ENCODE measurements at places on chromosomes 5 and 9.

GRCh38 chr5:69084903-69085302 is 8.9 kb upstream of the SLC30A5 start:
- no peak for DNase-seq

DNA sequence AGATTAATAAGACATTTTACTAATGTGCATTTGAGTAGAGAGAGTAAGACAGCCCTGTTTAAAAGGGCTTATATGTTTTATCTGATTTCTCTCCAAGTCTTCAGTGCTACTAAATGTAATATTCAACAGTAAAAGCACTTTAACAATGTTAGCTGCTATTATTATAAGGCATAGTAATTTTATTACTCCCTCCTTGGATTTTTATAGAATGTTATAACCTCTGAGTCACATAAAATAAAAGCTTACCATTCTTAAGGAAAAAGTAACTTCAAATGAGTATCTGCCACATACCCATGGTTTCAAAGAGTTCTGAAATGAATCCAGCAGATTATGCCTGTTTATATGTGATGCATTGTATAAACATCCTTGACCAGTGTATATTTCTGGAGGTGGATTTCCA is 19.0 kb downstream of the SPDL1 start:
- DNase-seq: no peak

DNA sequence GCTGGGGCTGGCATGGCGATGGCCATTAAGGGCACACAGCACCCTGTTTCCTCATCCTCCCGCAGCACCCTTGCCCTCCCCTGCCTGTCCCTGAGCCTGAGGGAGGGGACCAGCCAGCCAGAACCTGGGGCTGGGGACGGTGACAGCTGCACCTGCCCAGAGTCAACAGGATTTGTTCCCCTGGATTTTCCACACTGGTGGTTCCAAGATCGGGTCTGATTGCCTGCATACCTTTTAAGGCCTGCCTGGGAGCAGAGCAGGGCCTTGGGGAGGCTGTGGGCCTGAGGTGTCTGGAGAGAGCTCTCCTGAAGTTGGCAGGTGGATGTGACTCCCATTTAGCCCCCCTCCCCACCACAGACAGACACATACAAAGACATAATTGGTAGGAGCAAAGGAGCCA is 61.0 kb upstream of the C5orf58 start:
- no peak for DNase-seq

GRCh38 chr5:151683986-151684588 is 2.6 kb downstream of the SPARC start:
- DNase-seq: no peak

GRCh38 chr9:4836676-4837075 is 43.9 kb downstream of the RCL1 start:
- no peak for DNase-seq

DNA sequence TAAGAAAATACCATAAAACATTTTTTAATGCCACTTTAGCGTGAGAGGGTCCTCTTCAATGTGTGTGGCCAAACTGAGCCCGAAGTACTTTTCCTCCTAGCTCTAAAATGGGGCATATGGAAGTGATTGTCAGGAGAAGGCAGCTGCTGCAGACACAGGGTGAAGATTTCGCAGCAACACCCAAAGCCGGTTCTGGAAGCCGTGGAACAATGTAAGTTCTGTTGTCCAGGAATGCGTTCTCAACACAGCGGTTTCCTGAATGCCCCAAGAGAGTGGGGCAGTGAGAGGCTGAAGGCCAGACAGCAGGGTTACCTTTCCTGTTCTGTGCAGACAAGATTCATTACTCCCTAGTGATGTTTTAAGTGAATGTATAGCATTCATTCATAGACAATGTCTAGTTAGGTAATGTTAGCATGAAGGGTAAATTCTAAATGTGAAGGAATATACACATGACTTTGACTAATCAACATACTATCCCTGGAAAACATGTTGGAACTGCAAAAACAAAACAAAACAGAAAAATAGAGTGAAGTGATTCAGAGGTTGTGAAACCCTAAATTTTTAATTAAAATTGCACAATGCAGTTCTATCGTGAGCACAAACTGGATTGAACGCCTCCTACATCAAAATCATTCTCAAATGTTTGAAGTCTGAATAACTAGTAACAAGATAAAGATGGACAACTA is 197.0 kb upstream of the SEMA6A start:
- DNase-seq: no peak

GRCh38 chr9:138105561-138106505 is 228.3 kb downstream of the CACNA1B start:
- no peak for DNase-seq

GRCh38 chr5:170565072-170565471 is 61.3 kb downstream of the KCNIP1 start:
- no peak for DNase-seq

GRCh38 chr5:166068547-166069335 is 2222.7 kb upstream of the WWC1 start:
- DNase-seq: no peak

DNA sequence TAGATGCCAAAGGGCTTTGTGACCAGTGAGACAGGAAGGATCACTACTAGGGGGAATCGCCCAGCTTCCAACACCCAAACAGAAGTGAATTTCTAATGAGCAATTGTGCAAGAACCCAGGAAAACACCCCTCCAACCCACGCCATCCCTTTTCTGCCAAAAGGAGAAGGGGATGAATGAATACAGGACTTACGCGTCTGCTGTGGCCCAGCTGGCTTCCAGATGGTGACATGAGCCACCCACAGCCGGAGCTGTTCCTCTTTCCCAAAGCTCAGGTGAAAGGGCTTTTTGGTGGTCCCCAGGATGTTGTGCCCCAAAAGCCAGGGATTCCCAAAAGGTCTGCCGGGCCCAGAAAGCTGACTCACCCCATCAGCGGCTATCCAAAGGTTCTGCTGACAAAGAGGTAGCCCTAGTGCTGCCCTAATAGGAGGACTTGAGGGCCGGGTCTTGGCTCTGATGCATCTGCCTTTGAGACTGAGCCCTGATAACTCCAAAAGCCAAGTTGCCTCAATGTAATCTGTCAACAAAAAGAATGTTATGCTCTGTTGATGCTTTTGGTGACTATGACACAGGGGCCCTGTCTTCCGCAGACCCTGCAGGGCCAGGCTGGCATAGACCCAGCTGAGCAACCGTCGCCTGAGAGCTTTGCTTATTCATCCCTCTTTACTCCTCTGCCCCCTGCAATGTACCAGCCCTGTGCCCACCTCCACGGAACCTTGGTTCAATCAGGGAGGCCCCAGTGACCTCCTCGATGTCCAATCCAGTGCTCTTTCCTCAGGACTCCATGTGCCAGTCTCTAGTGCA is 14.5 kb downstream of the GSN start:
- no peak for DNase-seq

DNA sequence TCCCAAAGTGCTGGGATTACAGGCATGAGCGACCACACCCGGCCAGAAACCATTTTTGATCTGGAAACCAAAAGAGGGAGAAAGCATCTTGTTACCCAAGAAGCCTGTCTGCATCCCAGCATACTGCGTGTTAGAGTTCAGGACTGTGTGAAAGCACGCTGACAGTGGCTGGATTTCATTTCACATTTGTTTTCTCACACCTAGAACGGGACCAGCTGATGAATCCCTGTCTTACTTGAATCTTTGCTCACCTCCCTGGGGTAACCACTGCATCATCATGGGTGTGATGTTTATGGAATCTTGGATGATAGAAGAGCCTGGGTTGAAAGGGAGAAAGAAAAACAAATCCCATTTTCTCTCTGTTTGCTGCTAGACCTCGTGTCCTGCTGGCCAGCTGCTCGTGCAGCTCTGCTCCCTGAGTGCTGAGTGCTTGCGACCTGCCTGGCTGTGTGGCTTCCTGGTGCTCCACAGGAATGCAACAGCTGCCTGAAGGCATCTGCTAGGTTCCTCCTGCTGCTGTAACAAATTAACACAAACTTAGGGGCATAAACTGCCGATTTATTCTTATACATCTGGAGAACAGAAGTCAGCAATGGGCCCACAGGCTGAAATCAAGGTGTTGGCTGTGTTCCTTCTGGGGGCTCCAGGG is 378.3 kb upstream of the DAP start:
- no peak for DNase-seq

DNA sequence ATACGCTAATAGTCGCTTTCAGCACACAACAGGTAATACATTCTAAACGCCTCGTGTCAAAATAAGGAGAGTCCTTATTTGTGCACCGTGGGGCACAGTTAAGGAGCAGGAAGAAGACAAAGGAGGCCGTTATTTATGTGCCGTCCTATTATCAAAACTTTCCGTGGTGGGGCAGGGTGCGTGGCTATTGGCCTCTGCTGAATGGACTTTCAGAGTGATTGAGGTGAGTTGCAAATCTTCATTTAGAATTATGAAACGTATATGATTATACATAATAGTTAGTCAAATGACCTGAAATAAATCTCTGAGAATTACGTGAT is 833 bp downstream of the C5orf24 start:
- DNase-seq: no peak

DNA sequence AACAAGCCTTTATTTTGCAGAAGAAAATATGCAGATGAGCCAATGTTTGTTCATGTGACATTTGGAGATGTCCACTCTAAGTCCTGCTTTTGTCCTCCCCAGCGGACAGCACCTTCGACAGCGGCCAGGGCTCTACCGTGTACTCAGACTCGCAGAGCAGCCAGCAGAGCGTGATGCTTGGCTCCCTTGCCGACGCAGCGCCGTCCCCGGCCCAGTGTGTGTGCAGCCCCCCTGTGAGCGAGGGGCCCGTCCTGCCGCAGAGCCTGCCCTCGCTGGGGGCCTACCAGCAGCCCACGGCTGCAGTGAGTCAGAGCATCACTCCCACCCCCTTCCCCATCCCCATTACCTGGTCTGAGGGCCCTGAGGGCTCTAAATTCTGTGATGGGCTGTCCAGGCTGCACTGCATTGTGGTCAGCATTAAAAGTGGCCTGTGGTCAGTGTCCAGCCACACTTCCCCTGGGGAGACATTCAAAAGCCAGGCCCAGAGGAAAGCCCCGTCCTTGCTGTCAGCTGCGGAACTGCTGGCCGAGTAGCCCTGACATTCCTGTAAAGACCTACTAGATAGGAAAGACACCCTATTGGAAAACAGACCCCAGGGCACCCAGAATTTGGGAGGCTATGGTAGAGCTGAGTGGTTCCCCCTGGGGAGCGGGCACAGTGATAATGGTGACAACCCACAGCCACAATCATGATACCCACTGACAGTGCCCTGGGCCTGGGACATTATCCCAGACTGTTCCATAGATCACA is 69.0 kb downstream of the WNK2 start:
- DNase-seq: peak; percentile 68

GRCh38 chr5:133041157-133041784 is 10.5 kb upstream of the HSPA4 start:
- DNase-seq: no peak

GRCh38 chr9:19138084-19138483 is 10.8 kb upstream of the PLIN2 start:
- no peak for DNase-seq

GRCh38 chr5:103693517-103693916 is 130.9 kb upstream of the NUDT12 start:
- no peak for DNase-seq

- DNase-seq: no peak
These were observed 146.4 kb upstream of the SHB start for GRCh38 chr9:38215465-38215864.

DNA sequence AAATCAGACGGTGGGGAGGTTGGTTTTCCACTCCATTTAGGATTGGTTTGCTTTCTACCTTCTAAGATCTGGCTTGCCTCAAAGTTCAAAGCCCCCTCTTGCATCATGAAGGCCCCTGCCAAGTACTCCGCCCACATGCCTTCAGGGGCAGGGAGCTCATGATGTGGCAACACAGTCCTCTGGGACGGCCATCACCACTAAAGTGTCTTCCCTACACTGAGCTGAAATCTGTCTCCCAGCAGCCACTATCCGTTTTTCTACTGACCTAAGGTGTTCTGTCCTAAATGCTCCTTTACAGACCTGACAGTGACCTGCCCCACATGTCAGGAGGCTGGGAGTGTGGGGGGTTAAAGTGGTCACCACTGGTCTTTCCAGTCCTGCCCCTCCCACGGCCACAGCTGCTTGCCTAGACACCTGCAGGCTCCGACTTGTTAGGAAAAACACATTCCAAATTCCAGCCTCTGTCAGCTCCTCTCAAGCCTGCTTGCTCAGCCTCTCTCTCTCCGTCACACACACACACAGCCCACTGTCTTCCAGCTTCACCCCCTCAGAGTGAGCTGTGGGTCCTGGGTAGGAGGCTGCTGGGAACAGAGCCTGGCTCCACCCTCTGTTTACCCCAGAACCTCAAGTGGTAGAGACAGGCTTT is 44.9 kb downstream of the SHB start:
- peak; percentile 87 for DNase-seq
